ENCODE measurements at places on chromosomes 2 and 18. TPM values are rescaled to one million over a fixed set of nuclear protein-coding genes. Genes with fewer than 3 reads are reported as not detected.

Gene POTEJ
- polyA plus RNA-seq, result not detected

DNA sequence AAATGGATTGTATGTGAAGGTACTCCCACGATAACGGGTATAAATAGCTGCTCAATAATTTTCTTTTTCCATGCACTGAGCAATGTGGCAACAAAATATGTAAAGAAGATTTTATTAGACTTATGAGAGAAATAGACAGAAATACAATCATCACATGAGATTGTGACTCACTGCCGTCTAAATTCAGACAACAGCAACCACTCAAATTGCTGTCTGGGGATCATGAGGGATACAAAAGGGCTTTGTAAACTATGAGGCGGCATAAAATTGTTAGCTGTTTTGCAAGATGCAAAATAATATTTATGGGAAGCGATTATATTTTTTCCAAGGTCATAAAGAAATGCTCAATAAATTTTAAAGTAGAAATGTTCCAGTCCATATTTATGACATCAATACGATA is 259.1 kb upstream of the AGAP1 start:
- no peak overlapping the region for H3K27ac ChIP-seq
- H3K36me3 ChIP-seq, result no peaks in the 10 kb centered on the region
- H3K4me3 ChIP-seq, result no peak overlapping the region

DNA sequence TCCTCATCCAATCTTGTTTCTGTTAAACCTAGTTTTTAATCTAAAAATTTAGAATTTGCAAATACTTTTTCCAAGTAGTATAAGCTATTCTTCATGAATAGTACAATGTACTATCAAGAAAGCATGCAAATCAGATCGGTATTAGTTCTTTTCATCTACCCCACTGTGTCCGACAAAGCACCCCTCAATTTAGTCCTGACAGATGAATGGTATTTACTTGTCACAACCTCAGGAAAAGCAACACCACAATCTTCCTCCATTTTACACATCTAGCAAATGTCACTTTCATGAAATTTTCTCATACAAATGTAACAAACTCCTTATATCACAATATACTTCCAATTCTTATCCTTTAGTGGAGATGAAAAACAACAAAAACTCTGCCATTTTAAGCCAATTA is 163.8 kb downstream of the PDE11A start:
- no peak for DNase-seq
- no peaks in the 10 kb centered on the region for H3K36me3 ChIP-seq
- no peaks in the 10 kb centered on the region for H3K4me1 ChIP-seq
- no peak overlapping the region for H3K4me3 ChIP-seq
- H3K27ac ChIP-seq, result no peak overlapping the region

DNA sequence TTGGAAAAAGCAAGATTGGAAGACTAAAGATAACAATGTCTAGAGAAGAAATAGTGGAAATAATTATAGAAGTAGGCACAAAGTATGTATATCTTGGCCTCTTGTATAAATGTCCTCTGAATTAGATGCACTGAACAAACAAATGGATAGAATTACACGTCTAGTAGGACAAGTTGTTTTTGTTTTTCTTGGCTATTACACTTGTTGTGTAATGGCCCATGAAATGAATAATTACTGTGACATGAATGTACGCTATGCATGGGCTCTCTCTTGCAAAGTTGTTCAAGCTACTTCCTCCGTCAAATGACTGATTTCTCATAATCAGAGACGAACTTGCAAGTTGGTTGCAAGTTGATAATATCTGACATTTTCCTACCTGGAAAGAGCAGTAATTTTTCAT is 126.2 kb downstream of the PDE1A start:
- H3K27me3 ChIP-seq, result no peaks in the 10 kb centered on the region
- no peaks in the 10 kb centered on the region for H3K36me3 ChIP-seq
- no peaks in the 10 kb centered on the region for H3K4me1 ChIP-seq

Gene RDH14
- polyA plus RNA-seq, result 17.6 TPM

All from spleen (tissue), 13 donors.